Activated T-cell treated with anti-CD3 and anti-CD28 coated beads, Interleukin-2, amount 50 U/mL, for 4 hours (primary cell): ENCODE measurements at places on chromosomes 1 and 21.

DNA sequence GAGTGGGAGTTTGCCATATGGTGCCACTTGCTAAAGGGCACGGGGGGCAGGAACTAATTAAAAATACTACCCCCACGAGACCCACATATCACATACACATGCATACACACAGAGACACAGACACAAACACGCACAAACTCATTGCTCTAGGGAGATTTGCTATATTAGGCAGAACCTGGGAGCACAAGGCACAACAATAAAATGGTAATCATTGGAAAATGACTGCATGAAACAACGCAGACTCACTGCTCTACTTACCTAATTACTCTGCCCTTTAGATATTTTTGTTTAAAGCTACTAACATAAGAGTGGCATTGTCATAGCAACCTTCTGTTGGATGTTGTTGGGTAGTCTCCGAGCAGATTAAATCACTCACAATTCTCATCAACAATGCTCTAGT, 20.3 kb upstream of the RGS4 start:
- DNase-seq = no peak

- peak; percentile 39 for DNase-seq
Observed at GRCh38 chr1:151710187-151710840, 6.3 kb downstream of the CELF3 start.

DNA sequence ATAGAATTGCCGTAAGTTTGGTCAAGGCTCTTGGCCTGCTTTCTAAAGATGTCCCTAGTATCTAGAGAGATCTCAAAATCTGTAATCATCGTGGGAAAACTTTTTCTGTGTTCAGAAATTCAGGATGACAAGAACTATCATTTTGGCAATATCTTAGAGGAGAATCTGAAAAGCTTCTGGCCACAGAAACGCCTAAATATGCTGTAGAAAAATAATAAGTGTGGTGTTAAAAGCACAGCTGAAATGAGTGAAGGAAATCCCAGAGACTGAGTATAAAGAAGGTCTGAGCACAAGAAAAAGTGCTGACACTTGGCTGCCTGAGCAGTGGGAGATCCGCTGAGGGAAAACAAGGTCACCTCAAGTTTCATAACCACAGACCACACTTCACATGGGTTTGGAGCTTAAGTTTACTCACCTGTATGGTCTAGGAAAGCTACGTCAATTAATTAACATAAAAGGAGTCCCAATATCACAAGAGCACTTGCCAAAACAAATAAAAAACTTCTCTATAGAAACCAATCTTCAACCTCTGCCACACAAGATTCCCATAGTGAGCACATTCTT, 235.2 kb upstream of the IRF2BP2 start:
- DNase-seq = peak; percentile 21

DNA sequence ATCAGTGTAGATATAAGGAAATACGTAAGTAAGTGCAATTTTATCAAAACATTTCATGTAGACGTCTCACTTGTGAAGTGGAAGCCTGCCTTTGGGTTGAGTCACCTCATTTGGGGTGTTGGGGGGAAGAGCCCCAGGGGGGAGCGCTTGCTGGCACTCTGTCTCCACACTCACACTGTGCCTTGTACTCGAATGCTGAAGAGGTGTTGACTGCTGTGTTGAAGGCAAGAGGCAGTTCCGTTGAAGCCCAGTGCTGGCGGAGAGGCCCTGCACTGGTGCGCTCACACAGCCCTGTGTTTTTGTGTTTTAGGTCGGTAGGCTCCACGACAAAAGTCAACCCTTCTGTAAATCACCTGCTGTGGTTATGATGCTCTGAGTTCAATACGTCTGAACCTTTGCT, 131.9 kb upstream of the COL6A1 start:
- DNase-seq = no peak

DNA sequence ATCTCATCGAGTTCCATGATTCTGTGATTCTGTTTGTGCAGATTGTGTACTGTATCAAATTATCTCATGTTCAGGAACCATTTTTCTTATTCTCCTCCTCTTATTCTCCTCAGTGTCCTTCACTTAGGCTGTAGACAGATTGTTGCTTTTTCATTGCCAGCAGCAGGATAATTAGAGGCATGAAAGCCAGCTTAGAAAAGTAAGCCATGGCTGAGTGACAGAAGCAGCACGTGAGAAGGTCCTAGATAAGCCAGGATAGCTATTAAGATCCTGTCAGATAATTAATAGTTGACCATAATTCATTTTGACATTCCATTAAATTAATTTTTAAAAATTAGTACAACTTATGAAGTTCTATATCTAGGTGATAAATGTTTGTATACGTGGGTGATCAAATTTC, 60.8 kb upstream of the PRKACB start:
- DNase-seq = no peak

GRCh38 chr1:62286786-62287224, 32.4 kb downstream of the KANK4 start:
- no peak for DNase-seq

- no peak for DNase-seq
Observed at GRCh38 chr1:94648225-94649007, 106.9 kb upstream of the F3 start.

GRCh38 chr1:112589766-112590165, 29.2 kb downstream of the ST7L start:
- DNase-seq = no peak

GRCh38 chr21:43639470-43640353, 19.6 kb downstream of the HSF2BP start:
- no peak for DNase-seq

GRCh38 chr1:94422115-94422820, 4.1 kb downstream of the ABCD3 start:
- no peak for DNase-seq

DNA sequence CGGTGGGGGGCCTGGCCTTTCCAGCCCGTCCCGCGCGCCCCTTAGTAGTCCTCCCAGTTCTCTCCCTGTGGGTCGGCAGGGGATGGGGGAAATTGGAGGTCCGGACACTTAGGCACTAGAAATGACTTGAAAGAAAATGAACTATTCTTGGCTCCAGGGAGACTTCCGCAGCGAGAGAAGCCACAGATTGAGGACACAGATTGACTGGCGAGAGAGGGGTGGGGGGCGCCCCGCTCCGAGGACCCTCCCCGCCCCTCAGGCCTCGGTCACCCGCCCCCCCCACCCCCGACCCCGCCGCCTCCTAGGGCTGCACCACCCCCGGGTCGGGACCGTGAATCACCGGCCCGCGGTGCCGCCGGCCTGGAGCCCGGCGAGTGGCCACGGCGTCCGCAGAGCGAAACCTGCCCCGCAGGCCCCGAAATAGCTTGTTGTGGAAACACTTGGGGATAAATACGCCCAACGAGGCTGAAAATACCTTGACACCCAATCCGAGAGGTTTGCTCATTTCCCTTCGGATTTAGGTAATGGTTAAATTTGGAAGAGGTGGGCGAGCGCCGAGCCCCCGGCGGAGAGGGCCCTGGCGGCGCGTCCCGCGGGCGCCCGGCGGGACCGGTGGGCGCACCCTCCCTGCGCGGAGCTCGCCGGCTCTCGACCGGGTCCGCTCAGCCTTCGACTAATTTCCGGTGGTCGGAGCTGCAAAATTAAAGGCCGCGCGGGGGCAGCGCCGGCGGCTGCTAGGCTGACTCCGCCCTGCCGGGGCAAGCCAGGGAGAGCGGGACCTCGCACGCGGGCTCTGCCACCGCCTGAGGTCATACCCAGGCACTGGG, at the start of gene GFI1:
Gene GFI1 (minus strand): TSS at position 675 of the 827 bp plus-strand sequence. CDS start 3,438 bp downstream, outside the sequence.
- DNase-seq = peak; percentile 70

DNA sequence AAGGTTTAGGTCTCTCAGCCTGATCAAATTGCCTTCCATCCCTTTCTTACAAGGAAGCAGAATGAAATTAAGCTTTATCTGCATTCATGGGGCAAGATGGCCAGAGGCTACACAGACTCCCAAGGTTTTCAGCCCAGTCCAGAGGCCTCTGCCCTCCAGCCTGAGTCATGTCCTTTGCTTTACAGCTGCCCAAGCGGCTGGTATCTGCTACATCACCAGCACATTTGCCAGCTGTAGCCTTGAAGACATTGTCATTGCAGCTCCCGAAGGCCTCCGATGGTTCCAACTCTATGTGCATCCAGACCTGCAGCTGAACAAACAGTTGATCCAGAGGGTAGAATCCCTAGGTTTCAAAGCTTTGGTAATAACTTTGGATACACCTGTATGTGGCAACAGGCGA, 16.0 kb downstream of the HAO2 start:
- no peak for DNase-seq
